ENCODE measurements at places on chromosomes 12 and 14. TPM values are rescaled to one million over a fixed set of nuclear protein-coding genes. Genes with fewer than 3 reads are reported as not detected.
A peak's percentile ranks its signal among the peaks of the same experiment; 100 is the strongest.

SIX6 gene
- total RNA-seq: not detected

PAH gene
- 0.36 TPM for total RNA-seq

DNA sequence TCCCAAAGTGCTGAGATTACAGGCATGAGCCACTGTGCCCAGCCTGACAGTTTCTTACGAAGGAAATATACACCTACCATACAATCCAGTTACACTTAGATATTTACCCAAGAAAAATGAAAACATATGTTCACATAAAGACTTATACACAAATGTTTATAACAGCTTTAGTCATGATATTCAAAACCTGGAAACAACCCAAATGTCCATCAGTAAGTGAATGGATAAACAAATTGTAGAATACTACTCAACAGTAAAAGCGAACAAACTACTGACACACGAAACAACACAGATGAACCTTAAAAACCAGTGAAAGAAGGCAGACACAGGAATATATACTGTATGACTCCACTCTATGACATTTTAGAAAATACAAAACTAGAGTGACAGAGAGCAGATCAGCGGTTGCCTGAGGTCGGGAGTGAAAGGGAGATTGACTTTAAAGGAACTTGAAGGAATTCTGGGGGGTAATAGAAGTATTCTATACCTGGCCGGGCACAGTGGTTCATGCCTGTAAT is 83.6 kb downstream of the SPRING1 start:
- DNase-seq: no peak

DNA sequence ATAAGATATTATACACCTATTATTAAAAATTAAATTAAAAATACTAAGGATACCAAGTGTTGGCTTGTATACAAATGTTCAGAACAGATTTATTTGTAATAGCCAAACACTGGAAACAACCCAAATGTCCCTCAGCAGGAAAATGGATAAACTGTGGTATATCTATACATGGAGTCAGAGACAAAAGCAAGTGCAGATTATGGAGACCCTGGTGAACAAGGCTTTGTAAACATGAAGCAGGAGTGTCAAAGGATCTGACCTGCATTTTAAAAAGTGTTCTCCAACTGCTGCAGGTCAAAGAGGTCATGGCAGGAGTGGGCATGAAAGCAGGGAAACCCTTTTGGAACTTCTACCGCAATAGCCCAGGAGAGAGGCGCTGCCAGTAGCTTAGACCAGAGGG is 181.6 kb downstream of the STXBP6 start:
- no peak for DNase-seq

- no peak for DNase-seq
Measured at GRCh38 chr12:120460157-120460556, 9.4 kb downstream of the SRSF9 start.

- no peak for DNase-seq
Measured at GRCh38 chr12:60100852-60101251, 505.0 kb downstream of the SLC16A7 start.

DNA sequence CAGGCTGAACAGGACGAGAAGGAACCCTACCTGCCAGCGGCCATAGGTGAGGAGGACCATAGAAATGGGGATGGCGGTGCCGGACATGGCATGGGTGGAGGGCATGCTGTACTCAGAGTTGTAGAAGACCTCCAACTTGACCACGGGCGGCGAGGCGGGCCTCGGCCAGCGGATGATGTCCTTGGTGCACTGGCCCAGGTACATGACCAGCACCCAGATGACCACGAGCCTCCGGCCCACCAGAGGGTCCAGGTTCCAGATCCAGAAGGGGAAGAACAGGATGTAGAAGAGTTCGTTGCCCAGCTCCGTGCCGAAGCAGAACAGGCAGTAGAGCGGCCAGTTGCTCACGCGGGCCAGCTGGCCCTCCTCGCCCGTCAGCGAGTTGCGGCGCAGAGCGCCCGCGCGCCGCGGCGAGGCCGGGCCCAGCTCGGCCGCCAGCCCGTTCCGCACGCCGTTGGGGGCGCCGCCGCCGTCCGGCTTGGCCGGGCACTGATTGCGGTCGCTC is 582 bp downstream of the SGPP1 start:
- peak; percentile 41 for DNase-seq

DNA sequence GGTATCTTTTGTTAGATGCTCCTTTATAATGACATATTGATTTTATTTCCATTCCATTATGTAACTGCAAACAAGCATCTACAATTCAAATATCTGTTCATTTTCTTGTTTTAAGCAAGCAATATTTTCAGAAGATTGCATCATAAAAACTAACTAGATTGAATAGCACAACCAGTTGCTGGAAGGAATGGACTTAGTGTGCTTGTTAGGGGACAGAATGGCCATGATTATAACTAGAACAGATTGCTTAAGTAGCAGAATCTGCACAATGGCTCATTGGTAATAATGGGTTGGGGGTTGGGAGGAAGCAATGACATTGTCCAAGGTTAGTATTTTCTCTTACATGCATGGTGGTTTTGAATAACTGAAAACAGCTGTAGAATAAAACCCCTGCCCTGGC is 939.5 kb downstream of the SLC16A7 start:
- no peak for DNase-seq

DNA sequence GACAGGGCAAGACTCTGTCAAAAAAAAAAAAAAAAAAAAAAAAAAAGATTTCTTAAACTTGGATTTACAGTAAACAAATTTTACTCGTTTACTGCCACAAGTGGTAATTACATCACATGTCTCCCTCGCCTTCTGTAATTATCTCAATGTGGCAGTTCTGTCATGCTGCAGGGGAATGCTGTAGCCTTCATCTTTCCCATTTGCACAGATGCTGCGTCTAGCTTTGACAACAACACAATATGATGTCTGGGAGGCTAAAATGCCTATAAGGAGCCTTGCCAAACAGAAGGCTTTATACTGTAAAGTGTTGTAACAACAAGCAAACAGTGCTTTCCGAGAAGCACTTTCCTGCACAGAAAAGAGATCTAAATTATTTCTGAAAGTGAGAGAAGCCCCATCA is 48.7 kb downstream of the ESR2 start:
- DNase-seq: no peak

All from MG63 (cell line).